ACHN (cell line): ENCODE measurements at places on chromosomes 16 and 17.

- DNase-seq = no peak
Measured at GRCh38 chr17:17993366-17993765, 20.7 kb downstream of the DRC3 start.

DNA sequence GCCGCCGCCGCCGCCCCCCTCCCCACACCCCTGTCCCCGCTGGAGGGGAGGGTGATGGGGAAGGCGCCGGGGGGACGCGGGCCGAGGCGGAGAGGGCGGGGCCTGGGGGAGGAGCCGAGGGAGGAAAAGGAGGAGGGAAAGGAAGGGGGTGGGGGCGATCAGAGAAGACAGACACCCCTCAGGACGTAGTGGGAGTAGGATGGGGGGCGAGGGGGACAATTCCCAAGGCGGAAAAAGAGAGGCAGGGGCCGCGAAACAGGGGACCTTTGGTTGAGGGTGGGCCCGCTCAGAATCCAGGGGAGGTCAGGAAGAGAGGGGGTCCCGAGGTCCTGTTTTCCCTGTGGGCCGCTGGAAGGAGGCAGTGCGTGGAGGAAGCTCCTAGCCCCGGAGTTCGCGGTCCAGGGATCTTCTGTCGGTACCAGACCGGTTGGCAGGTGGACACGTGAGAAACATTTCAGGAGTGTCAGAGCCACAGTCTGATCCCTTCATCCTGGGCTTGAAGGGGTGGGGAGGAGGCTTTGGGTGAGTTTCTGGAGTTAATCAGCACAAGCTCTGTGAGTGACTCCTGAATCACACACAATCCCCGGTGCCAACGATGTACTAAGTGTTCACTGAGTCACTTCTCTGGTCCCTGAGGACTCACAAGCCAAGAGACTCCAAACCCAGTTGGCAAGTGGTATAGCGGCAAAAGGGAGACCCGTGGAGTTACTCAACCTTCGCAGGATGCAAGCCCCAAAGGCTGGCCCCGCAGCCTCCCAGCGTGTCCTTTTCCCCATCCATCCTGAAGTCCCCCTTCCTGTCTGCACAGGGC lies at the start of gene XYLT1:
Gene XYLT1 (minus strand): TSS at position 53 of the 811 bp plus-strand sequence. CDS start 164 bp downstream, outside the sequence.
- DNase-seq = peak; percentile 7

GRCh38 chr16:86960266-86960665 lies 356.9 kb downstream of the C16orf95 start:
- DNase-seq = no peak

- peak; percentile 43 for DNase-seq
Measured at GRCh38 chr17:37405955-37406634, 541 bp downstream of the ACACA start.

DNA sequence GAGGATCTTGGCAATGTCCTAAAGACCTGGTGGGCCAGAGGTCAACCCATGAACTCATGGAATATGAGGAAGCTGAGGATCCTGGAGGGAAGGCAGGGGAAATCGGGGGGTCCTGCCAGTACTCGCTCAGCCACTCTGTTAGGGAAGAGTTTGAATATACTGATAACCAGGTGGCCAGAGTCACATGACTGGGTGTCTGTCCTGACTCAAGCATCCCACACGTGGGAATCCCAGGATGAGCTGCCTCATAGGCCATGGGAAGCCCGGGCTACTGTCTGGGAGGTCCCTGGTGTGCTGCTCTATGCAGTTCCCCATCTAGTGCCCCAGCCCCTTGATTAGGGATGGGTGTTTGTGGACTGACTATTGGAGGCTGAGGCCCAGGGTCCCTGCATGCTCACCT lies 1.6 kb downstream of the EXOC3L1 start:
- no peak for DNase-seq

- DNase-seq = no peak
Measured at GRCh38 chr16:65737831-65738230, 616.0 kb upstream of the CDH11 start.

GRCh38 chr17:59001158-59001814 lies 105.4 kb downstream of the TRIM37 start:
- peak; percentile 85 for DNase-seq

GRCh38 chr16:50626868-50627267 lies 54.2 kb downstream of the SNX20 start:
- no peak for DNase-seq

- no peak for DNase-seq
Measured at GRCh38 chr16:4428500-4428899, 2.8 kb downstream of the DNAJA3 start.

- no peak for DNase-seq
Measured at GRCh38 chr16:54689072-54689865, 241.4 kb upstream of the IRX5 start.

DNA sequence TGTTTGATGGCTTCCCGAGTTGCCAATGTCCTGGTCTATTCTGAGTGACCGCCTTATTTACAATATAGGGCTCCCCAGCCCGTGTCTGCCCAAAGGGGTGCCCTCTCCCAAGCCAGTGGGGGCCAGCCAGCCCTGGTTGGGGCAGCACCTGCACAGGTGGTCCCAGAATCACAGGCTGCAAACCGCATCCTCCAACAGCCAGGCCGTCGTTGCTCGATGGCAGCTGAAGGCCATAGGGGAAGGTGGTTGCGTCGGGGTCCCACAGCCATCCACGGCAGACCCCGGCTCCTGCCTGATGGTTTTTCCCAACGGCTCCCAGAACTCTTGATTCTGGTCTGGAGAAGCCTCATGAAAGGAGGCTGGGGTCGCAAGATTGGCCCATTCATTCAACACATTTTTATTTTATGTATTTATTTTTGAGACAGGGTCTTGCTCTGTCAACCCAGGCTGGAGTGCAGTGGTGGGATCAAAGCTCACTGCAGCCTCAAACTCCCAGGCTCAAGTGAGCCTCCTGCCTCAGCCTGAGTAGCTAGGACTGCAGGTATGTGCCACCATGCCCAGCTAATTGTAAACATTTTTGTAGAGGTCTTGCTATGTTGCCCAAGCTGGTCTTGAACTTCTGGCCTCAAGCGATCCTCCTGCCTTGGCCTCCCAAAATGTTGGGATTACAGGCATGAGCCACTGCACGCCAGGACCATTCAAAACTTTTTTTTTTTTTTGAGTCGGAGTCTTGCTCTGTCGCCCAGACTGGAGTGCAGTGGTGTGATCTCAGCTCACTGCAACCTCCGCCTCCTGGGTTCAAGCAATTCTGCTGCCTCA lies 79.0 kb upstream of the TOB1 start:
- no peak for DNase-seq

DNA sequence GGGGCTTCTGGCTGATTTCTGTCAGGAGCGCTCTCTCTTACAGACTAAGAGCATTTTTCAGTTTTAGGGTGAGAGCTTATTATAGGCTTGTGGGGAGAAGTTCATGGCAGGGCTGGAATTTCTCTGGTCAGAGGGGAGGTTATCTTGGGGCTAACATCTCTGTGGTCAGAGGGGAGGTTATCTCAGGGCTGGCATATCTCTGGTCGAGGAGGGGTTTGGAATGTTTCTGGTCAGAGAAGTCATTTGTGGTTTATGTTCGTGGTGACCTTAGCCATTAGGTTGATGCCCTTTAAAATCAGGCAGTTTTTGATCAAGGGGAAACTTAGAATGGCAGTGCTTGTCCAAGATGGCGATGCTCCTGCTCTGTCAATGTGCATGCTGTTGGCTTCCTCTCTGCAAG lies 10.8 kb upstream of the USP31 start:
- DNase-seq = no peak

GRCh38 chr16:85869785-85870558 lies 29.0 kb upstream of the IRF8 start:
- DNase-seq = no peak

DNA sequence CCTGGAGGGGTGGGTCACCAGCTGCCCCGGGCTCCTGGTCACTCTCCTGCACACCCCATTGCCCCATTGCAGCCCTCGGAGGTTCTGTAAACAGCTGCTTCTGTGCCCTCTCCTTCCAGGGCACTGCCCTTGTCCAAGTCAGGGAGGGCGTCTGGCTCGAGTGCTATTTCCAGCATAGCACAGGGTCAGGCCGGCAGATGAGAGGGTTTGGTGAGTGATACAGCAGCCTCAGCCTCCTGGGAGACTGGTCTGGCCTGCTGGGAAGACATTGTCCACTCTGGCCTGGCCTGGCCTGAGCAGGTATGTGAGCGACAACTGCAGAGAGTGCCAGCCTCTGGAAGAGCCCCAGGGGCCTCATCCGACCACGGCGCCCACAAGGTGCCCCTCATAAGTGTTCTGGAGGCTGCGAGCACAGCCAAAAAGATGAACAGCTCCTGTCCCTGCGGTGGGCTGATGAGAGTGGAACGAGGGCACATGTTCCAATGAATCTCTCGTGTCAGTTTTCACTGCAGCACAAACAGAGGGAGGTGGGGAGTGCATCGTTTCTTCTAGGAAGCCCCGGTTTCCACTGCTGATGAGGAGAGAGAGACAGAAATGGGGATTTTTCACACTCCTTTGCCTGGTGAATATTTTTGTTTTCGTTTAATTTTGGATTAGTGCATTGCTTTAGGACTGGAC lies 105.8 kb upstream of the SDK2 start:
- DNase-seq = no peak

DNA sequence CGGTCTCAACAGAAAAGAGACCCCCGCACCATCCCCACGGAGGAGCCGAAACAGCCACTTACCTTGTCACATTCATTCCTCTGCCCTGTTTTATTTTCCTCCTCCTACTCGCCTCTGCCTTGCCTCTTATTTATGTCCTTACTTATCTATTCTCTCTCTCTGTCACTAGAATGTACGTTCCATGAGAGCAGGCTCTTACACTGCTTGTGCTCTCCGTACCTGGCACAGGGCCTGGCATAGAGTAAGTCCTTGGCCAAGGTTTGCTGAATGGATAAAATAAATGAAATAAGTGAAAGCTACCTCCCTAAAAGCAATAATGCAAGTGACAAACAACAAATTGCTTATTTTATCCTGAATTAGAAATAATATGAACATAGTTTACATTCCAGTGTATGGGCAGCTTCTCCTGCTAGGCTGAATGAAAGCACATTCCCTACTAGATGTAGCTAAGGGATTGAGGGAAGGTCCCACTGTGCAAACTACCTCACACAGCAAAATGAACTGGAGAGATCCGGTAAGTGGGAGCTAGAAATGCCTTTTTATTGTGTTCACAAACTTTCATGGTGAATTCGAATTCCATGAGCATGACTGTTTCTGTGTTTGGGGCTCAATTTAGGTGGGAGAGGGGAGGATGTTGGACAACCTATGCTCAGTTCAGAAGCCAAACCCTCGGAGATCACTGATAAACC lies 173.1 kb downstream of the PARN start:
- DNase-seq = no peak

DNA sequence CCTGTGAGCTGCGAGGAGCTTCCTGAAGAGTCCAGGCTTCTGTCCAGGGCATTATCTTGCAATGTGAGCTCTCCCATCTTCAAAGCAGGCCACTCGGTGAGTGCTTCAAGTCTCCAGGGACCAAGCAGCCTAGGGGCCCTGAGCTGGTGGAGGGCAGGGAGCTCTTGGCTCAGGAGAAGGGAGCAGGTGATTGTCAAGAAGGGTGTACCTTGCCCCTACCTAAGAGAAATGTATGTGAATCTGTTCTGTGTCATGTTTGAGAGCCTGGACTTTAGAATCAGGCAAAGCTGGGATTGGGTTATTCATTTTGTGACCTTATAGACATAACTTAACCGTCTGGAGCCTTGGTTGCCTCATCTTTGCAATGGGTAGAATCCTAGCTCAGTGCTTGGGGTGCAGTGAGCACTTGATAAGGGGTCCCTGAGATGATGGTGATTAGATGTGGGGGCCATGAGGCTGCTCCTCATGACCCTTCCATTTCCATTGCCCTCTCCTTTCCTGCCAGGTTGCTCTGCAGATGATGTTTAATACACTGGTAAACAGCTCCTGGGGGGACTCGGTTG lies 15.9 kb downstream of the ZNF768 start:
- DNase-seq = no peak

GRCh38 chr17:47266782-47267181 lies 13.2 kb downstream of the ITGB3 start:
- DNase-seq = no peak

GRCh38 chr17:67491009-67491680 lies 114.1 kb downstream of the PITPNC1 start:
- peak; percentile 87 for DNase-seq

- DNase-seq = no peak
Measured at GRCh38 chr16:51853586-51853985, 693.4 kb downstream of the TOX3 start.

GRCh38 chr17:31579265-31579664 lies 187.8 kb downstream of the RAB11FIP4 start:
- no peak for DNase-seq

- DNase-seq = peak; percentile 36
Measured at GRCh38 chr17:62807812-62808575, at the start of gene MARCHF10. Gene MARCHF10, minus strand, starts transcription at chr17:62808314. Its CDS starts 6,579 bp downstream, at chr17:62801735.

GRCh38 chr16:81687131-81687456 lies 92.0 kb upstream of the PLCG2 start:
- DNase-seq = no peak

- DNase-seq = no peak
Measured at GRCh38 chr17:57415751-57416207, 159.5 kb downstream of the MSI2 start.

- DNase-seq = no peak
Measured at GRCh38 chr16:27724482-27725235, 174.7 kb downstream of the KATNIP start.

- peak; percentile 51 for DNase-seq
Measured at GRCh38 chr17:17515934-17516930, 20.0 kb upstream of the RASD1 start.

- no peak for DNase-seq
Measured at GRCh38 chr16:54927125-54928015, 3.3 kb upstream of the IRX5 start.

- peak; percentile 86 for DNase-seq
Measured at GRCh38 chr16:55471448-55472097, 7.4 kb upstream of the MMP2 start.

DNA sequence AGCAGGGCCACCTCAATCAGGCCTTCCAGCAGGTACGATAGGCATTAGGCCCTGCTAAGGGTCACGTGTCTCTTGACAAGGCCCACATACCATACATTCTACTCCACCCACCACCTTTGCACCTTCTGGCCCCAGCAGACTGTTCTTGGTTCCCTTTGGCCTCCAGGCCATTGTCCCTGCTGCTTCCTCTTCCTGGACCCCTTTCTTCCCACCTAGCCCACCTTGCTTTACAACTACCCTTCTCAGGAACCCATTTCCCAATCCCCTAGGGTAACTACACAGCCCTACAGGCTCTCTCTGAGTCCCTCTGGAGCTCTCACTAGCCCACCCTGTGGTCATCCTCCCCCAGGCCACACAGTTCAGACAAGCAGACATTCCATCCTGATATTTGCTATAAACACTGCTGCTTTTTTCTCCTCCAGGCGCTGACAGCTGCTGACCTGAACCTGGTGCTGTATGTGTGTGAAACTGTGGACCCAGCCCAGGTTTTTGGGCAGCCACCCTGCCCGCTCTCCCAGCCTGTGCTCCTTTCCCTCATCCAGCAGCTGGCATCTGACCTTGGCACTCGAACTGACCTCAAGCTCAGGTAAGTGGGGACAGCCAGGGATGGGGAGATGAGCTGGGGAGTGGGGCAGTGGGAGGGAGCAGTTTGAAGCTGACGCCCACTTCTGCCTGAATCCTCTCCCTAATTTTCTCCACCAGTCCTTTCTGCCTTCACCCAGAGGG lies 1.4 kb upstream of the NRN1L start:
- DNase-seq = no peak
